ENCODE measurements at places on chromosomes 6 and 20.

DNA sequence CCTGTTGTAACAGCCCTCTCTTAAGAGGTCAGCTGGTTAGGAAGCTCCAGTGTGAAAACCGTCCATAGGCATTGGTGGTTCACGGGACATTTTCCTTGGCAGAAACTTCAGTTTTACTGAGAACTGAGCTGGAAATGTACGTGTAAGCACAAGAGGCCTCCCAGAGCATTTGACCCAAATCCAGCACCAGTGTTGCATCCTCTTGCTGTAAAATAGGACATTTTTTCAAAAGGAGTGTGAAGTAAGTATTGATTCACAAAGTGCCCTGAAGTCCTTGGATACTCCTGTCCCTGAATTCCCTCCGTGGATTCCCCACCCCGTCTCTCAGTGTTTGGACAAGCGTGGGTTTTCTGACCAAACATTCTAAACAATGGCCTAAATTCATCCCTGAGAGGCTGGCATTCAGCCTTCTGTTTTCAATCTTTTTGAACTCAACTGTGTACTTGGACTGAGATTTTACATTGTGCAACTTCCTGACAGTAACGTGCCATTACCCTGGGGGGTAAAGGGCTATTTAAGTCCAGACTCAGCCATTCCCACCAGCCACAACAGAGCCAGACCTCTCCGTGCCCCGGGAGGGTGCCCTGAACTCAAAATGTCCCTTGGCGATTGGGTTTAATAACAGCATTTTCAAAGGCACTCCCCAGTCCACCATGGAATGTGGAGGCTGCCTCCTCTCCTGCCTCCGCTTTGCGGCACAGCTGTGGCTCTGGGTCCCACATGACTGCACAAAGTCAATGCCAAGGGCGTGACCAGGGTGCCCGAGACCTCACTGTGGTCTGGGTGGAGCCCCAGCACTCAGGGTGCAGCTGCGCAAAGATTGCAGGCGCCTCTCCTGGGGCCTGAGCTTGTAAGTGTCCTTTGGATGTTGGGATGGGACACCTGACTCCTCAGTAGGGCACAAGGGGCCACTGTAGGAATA is 92.7 kb upstream of the AFDN start:
- no peak for DNase-seq

DNA sequence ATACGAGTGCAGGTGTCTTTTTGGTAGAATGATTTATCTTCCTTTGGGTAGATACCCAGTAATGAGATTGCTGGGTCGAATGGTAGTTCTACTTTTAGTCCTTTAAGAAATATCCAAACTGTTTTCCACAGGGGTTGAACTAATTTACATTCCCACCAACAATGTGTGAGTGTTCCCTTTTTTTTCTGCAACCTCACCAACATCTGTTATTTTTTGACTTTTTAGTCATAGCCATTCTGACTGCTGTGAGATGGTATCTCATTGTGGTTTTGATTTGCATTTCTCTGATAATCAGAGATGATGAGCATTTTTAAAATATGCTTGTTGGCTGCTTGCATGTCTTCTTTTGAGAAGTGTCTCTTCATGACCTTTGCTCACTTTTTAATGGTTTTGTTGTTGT is 1.9 kb upstream of the ZNF831 start:
- DNase-seq = no peak

DNA sequence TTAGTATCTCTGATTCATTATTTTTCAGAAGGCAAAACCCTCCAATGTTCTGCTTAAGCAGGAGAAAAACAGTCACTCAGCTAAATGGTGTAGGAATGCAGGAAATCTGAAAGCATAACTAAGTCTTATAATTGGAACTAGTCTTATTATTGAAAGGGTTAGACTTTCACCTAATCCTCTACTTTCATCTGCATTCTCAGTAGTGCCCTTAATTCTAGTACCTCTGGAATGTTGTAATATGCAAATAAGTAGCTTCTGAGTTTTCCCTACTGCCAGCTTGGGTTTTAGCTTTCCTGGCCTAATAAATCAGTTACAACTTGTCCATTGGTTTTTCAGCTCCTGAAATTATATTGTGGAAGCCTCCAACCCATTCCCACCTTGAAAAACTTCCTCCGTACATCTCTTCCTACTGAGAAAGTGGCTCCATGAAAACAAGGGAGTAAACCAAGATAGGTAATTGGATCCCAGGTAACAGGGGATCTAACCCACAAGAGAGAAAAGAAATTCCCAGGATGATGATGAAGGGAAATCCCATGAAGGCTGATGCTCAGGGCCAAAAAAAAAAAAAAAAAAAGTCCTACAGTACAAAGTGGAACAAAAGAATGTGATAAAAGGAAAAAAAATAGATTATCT is 147.0 kb downstream of the TBC1D32 start:
- DNase-seq = no peak

- DNase-seq = no peak
Observed at GRCh38 chr6:167812088-167812487, 14.6 kb upstream of the AFDN start.

- no peak for DNase-seq
Observed at GRCh38 chr20:9615766-9616454, 101.5 kb downstream of the LAMP5 start.

DNA sequence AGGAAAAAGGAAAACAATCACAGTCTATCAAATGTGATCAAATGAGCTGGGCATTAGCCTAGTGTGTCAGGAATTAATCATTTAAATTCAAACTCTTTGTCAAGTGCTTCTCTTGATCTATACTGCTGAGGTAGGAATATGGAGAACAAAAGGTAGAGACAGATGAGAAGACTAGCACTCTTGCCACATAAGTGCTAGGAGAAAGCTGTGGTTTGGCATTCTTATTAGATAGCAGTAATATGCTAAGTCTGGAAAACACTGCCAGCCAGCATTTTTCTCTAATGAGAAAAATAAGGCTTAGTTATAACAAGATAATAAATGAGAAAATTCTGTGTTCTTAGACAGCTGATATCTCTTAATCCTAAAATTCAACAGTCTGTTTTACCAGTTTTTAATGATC is 38.9 kb downstream of the ORC3 start:
- no peak for DNase-seq

DNA sequence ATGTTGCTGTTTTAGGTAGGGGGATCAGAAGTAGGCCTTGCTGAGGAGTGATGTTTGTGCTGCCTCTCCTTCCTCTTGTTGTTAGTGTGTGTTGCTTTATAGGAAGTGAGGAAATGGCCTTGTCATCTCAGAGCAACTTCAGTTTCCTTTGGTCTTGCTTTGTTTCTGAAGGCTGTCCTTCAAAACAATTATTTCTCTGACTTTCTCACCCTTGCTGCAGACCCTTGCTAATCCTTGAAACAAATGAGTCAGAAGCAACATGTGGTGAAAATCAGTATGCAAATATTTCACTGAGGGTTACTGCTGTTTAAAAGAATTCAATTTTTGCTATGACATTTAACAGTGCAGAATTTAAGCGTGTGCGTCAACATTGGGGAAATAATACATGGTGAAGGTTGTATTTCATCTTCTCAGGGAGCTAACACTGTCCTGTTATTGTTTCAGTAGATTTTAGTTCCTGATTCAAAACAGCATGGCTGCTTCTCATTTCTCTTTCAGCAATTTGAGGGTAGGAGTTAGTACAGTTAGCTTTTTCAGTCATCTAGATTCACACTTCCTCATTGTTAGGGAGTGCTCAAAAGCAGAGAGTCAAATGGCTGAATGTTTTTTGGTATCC is 13.8 kb downstream of the RNF144B start:
- DNase-seq = no peak

DNA sequence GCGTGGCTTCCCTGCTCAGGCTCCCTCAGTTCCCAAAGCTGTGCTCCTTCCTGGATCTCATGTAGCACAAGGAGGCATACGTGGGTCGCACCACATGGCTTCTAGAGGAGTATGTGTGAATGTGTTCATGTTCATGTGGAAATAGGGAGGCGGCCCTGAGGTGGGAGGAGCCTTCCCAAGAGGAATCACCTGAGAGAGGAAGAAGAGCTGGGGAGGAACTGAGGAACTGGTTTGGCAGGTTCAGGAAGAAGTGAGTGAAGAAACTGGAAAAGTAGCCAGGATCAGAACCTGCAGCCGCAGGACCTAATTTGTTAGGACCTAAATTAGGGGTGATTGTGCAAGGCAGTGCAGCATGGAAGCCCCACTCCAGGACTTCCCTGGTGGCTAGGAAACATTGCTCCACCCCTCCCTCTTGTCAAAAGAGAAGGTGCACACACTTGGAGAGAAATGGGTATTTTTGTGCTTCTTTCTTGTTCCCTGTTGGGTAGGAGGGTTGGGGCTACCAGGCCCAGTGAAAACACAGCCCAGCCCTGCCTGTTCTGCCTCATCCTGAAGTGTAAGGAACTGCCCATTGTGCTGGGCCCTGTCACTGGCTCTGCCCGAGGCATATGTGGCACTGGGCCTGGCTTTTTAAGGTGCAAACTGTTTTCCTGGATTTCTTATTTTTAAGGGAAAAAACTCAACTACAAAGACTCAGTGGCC is 20.7 kb downstream of the SYNJ2 start:
- no peak for DNase-seq

DNA sequence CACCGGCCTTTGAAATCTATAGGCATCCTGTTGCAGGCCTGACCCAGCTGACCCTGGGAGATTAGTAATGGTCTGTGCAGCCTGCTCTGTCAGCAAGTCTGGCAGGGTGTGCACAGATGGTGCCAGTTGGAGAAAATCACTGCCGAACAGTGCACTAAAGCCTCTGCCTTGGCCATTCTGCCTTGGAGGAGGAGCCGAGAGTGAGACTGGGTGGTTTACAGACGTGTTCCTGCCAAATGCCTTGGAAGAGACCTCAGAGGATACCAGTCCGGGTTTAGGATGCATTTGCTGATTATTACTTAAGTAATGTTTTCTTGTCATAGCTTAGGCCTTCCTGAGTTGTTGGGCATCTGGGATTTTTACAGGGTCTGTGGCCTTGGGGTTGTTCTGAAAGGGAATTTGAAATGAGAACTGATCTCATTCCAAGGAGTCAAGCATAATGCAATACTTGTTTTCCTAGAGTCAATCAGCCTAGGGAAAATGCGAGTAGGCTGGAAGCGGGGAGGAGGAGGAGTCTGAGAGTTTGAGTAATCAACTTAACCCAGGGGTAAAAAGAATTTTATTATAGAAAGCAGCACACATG is 292.1 kb downstream of the SOX4 start:
- DNase-seq = no peak

DNA sequence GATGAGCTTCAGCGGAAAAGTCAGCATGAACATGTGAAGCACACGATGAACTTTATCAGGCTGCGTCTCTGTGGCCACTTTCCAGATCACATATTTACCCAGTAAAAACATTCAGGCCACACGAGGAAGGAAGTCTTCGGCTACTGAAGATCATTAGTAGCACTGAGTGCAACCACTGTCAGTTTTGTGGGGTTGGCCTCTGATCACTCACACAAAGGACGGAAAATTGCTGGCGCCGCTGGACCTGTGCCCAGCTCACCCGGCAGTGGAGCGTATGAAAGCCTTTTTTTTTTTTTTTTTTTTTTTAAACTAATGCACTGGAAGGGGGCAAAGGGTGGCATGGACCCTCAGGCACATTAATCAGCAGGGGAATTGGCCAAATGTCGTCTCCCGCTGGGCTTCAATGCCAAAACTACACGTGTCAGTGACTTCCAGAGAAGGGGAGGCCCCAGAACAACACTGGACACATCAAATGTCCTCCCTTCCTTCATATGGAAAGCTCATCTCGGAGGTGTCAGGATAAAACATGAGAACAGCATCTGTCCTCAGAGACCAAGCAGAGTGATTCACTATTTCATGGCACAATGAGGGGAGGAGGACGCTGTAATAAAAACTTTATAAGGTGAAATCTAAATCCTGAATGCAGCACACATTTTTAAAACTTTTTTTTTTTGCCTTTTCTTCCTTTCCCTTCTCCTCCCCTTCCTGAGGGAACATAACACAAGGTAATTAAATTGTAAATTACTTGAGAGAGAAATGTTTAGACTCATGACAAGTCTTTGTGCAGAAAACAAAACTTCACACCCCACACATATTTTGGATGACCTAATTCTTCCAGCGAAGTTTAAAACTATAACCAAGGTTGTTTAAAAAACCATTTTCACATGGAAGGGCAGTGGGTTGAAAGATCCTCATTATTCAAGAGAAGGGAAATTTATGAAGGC is 223.4 kb downstream of the FOXC1 start:
- no peak for DNase-seq

DNA sequence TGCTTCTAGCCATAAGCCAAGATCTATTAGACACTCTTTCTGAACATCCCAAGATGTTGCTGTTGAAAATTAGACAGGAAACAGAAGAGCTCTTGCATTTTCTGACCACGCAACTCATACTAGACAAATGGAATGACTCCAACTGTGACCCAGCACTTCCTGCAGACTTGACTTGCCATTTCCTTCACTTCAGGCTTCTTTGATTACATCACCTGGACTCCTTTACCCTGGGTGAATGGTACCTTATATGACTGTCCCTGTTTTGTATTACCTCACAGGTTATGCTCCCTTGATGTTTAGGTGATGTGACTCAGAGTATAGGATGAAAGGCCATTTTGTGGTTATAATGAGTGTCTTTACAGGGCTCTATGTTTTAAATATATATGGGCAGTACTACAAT is 236.1 kb downstream of the BMP2 start:
- no peak for DNase-seq

DNA sequence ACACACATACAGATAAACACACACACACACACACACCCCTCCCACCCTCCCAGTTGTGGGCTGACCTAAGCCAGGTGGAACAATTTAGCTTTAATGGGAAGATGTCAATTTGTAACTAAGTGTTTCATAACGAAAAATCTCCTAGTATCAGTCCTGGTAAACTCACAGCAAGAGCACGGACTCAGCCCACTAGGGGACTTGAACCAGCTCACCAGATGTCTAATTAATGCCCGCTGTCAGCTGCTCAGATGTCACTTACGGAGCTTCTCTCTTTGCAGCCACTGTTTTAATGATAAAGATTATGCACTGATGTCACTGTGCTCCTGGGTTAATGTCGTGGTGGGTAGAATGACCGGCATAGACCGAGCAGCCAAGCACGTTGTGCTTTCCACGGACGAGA is 116.6 kb upstream of the INSM1 start:
- no peak for DNase-seq

DNA sequence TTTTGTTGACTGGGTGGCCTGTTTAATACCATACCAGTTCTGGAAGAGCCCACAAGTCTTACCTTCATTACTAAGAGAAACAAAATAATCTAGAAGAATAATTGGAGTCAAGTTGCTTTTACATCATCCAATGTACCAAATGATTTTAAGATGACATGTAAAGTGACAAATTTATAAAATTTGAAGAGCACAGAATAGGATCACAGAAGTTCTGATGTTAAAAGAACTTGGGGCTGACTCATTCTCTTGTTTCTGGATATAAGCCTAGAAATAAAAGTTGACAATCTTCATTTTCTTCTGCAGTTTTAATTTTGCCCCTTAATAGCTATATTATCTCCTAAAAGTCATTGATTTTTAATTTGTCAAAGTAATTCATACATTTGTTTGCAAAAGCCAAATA is 317.5 kb upstream of the MARCKS start:
- no peak for DNase-seq

- no peak for DNase-seq
Observed at GRCh38 chr6:5997420-5997987, 9.2 kb downstream of the NRN1 start.

GRCh38 chr20:47152068-47152467 is 204.4 kb downstream of the ZMYND8 start:
- DNase-seq = no peak

GRCh38 chr20:58048096-58048702 is 180.3 kb downstream of the ANKRD60 start:
- DNase-seq = no peak

GRCh38 chr6:152129691-152130151 is 322.2 kb downstream of the ESR1 start:
- no peak for DNase-seq
